Fibroblast of skin of left biceps (primary cell): ENCODE measurements at places on chromosomes 4 and X.
A peak's percentile ranks its signal among the peaks of the same experiment; 100 is the strongest.

DNA sequence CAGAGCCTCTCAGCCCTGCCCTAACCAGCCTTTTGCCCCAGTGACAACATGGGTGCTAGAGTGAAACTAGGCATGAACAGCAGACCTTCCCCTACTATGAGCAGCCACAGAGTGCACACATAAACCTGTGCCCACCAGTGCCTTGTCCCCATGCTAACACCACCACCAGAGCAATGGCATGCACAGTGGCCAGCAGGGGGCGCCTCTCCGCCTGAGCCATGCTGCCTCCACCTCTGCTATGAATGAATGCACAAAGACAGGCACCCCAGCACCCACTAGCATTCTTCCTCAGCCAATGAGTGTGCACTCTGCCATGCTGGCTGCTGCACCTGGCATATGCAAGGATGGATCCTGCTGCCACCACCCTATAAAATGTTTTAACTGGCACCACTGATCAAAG lies 286.9 kb upstream of the FGF16 start:
- no peak for DNase-seq

DNA sequence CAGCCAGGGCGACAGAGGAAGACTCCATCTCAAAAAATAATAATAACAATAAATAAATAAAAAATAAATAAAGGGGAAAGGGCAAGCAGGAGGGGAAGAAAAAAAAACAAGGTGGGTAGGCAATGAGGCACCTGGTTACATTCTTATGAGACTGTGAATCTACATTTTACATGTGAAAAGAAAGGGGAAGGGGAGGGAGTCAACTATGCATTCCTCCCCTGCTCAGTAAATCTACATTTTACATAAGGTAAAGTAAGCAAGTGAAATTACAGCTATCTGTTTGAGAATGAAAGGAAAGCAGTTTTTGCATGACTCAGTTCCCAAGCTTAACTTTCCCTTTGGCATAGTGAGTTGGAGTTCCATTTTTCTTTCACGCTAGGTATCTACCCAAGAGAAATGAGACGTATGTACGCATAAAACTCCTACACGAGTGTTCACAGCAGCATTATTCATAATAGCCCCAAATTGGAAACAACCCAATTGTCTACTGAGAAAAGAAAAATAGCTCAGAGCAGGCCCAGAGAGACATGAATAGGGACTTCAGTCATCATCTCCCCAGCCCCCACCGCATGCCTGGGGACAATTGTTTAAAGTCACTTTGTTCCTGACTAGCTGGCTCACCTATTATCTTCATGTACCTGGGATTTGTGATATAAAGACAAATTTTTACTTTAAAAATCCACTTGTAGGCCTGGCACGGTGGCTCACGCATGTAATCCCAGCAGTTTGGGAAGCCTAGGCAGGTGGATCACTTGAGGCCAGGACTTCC lies 52.4 kb downstream of the DDX3X start:
- DNase-seq: no peak

DNA sequence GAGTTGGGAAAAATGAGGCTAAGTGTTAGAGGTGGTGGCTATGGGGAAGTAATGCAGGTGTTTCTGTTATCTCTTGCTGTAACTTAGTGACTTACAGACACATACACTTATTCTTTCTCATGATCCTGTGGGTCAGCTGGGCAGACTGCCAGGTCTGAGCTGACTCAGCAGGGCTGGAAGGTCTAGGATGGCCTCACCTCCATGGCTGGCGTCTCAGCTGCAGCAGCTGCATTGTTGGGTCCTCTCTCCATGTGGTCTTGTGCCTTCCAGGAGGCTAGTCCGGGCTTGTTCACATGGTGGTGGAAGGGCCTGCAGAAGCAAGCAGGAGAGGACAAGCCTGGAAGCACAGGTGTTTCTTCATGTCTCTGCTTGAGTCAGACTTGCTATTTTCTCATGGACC lies 172.7 kb downstream of the NHS start:
- no peak for DNase-seq

DNA sequence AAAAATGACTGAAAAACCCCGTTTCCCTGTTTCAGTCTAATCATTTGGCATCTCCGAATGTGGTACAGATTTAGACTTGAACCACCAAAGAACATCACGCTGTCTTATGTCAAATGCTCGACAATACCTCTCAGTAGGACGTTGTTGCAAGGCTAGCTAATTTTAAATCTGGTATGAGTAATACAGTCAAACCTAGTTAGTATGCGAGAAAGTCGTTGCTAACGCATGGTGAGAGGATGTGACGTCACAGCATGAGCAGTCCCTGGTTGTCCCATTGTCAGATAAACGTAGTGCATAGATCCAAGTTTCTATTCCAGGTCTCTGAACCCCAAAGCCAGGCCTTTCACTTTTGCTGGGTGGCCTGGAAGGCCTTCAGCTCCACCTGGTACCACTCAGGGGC lies 44.7 kb downstream of the SETD7 start:
- no peak for DNase-seq

DNA sequence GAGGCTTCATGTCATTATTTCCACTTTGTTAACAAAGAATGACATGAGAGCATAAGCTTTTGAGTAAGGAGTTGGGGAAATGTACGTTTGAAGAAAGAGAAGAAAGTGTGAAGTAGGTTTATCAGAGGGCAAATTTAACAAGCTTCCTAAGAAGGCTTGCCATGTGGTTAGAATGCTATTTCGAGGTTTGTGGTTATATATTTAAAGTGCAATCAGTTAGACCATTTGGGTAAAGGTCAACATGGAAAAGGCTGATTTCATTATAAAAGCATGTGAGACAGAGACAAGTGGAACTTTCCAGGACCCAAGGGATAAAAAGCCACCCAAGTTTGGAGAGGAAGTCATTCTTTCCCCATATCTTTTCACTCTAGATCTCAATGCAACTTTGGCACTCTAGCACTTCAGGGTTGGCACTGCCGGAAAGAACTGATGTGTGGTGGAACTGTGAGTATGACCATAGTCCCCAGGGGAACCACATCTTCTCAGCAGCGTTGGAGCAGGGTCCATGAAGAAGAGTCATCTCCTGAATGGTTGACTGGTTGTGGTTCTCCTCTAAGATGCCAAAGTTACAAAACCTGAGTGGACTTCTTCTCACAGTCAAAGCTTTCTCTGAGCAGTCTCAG lies 529.9 kb downstream of the MID1IP1 start:
- DNase-seq: no peak

DNA sequence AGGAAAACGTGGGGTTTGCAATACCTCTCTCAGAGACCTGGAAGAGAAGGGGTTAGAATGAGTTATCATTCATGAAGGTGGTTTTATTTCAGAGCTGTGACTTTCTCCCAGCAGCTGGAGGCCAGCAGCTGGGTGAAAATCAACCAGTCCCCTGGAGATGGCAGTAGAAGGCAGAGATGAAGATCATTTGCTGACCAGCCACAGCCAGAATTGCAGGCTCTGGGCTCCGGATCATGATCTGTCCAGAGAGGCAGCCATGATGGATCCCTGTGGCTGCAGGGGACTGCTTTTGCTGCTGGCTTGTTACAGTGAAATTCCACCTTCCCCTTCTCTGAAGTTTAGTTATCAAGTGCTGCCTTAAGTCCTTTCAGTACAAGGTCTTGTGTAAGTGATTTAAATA lies 46.9 kb upstream of the TAB3 start:
- DNase-seq: no peak

GRCh38 chr4:120049732-120050494 lies 16.7 kb downstream of the MAD2L1 start:
- DNase-seq: peak; percentile 52

DNA sequence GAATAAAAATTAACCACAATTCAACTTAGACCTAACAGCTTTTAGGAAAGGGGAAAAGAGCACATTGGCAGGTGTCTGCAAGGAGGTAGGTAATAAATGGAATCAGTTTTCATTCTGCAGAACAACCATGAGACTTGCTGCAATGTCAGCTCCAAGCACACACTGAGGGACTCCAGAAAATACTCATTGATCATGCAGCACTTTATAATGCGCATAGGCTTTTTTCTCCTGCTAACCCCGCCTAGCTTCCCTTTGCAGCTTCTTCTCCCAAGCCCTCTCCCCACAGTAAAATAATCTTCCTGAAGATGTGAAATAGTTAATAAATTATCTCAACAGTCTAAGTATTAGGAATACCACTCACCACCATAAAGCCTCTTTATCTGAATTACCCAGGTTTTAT lies 36.9 kb downstream of the ANKRD17 start:
- DNase-seq: no peak

DNA sequence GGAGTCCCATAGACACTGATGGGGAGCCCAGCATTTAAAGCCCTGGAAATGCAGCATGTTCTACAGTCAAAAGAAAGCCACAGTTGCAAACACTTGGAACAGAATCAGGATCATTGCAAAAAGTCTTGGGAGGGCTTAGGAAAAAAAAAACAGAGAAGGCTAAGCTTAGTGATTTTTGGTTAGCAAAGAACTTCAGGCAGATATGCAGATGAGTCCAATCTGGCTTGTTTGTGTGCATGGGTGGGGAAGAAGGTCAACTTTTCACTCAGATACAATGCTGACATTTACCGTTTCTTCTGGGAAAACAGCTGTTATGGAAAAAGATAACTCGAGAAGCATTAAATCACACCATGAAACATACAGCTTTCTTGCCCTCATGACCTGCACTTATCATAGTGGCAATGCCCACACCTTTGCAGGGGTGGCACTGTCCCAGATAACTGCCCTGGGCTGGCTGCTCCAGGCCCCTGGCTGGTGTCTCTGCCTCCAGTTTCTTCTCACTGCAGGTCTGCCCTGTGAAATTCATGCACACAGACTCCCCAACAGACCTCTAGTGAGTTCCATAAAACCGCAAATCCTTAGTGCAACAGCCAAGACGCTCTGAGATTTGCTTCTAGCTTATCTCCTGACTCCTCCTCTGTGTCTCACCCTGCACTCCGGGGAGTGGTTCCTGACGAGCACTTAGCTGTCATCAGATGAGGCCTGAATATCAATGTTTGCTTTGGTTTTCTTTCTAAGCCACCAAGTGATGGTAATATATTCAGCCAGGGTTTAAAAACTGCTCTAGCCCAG lies 99.2 kb downstream of the DRD5 start:
- DNase-seq: no peak
